NT2/D1 (cell line): ENCODE measurements at places on chromosomes 12 and 14.
A peak's percentile ranks its signal among the peaks of the same experiment; 100 is the strongest.

- peak; percentile 68 for DNase-seq
Observed at GRCh38 chr12:84912198-84913128, at the start of gene SLC6A15. SLC6A15 (minus strand) TSS chr12:84912799; CDS start chr12:84892120, 20,679 bp downstream.

GRCh38 chr14:61140872-61141271, 140.3 kb downstream of the TMEM30B start:
- no peak for DNase-seq

GRCh38 chr12:87985069-87985675, 44.0 kb downstream of the C12orf50 start:
- no peak for DNase-seq

DNA sequence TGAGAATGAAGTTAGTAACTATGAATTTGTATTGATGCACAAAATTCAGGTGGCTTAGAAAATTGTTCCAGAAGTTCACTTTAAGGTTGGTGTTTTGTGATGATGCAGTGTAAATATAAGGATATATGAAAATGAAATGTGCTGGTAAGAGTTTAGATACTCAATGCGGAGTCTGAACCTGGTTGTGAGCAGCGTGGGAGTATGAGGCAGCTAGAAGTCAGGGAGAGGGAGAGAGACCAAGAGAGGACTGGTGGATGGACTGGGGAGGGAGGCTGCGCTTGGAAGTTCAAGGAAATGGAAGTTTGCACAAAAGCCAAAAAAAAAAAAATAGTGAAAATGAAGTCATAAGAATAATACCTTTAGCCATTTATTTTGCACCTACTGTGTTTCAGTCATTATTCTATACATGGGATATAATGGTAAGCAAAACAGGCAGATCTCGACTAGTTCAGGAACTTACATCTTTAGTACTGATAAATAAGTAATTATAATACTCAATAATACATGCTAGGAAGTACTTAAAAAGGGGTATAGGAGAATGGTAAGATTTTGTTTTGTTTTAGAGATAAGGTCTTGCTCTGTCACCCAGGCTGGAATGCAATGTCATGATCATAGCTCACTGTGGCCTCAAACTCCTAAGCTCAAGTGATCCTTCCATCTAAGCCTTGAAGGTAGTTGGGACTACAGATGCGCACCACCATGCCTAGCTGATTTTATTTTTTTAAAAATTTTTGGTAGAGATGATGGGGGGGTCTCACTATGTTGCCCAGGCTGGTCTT, 10.0 kb upstream of the RAB21 start:
- no peak for DNase-seq

DNA sequence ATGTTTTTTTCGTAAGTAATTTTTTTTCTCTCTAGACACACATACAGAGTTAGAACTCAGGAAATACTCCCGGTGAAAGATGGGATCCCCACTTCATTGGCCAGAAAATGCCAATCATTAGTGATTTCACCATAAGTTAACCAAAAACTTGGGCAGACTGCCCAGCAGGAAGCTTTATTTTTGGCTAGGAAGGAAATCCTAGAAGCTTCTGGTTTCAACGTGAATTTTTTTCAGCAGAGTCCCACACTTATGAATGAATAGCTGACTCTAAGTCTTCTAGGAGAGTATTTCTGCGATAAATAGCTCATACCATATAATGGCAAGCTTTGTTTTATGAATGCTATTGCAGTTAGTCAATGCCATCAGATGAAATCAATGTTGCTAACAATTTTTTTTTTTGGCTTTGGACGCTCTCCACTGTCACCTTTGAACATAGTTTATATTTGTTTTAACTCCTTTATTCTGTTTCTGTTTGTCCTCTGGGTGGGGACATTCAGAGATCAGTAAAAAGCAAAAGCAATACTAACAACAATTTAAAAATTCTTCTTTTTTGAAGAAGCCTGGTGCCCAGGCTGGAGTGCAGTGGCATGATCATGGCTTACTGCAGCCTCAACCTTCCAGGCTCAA, 9.5 kb downstream of the PPP1CC start:
- no peak for DNase-seq

DNA sequence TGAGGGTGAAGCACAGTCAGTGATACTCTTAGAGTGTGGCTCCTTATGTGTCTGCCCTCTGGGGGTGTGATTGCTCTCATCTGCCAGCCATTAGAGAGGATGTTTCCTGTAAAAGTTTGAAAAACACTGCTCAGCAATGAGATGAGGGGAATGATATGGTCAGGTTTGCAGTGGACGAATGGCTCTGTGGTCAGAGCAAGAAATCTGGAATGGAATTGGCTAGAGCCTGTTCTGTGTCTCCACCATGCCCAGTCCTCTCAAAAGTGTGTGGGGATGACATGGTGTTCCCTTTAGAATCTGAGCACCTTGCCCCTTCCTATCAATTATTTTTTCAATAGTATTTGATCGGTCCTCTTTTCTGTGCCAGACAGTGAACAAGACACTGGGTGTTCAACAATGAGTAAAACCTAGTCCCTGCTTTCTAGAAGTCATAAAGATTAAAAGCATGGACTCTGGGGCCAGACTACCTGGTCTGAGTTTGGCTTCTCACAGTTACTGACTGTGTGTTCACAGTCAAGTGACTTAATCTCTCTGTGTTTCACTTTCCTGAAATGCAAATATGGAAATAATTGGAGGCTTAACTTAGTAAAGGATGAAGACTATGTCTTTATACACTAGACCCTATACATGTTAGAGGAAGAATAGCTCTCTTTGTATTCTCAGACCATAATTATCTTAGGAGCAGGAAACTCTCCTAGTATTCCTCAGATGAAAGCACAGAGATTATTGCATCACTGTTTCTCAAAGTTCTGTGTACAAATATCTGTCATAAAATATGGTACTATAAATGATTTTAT, 1.6 kb downstream of the ACSS3 start:
- DNase-seq = no peak

DNA sequence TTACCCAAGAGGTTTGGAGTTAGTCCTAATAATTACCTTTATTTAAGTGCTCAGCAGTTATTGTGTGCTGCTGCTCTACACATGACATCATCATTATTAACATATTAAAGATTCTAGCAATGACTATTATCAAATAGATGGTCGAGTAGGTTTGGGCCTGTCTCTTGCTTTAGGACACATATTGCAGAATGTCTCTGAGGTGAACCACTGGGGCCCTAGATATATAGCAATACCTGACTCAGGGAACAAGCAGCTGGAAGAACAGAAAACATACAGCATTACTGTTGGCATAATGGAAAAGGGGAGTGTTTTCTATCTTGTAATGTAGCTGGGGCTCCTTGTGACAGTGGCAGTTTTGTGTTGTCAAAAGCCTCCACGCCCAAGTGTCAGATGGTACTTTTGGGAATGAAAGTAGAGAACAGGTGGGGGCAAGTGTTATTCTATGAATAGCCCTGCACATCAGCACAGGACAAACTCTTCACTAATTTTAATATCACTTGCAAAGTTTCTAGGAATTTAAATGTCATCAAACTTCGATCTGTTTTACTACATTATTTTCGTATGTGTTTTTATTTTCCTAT, 54.6 kb downstream of the C12orf56 start:
- DNase-seq = no peak

DNA sequence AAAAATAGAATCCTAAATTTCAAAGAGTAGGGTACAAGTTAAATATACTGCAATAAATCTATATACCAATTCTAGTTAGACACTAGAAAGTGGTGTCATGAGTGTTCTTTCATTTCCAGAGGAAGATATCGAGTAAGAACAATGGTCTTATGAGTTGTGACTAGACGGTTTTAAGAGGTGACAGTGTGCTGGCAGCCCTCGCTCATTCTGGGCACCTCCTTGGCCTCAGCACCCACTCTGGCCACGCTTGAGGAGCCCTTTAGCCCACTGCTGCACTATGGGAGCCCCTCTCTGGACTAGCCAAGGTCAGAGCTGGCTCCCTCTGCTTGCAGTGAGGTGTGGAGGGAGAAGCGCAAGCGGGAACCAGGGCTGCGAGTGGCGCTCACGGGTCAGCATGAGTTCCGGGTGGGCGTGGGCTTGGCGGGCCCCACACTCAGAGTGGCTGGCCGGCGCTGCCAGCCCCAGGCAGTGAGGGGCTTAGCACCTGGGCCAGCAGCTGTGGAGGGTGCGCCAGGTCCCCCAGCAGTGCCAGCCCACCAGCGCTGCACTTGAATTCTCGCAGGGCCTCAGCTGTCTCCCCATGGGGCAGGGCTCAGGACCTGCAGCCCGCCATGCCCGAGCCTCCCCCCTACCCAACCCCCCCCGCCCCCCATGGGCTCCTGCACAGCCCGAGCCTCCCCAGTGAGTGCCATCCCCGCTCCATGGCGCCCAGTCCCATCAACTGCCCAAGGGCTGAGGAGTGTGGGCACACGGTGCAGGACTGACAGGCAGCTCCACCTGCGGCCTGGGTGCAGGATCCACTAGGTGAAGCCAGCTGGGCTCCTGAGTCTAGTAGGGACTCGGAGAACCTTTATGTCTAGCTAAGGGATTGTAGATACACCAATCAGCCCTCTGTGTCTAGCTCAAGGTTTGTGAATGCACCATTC, 18.7 kb downstream of the PRKD1 start:
- DNase-seq = no peak

- DNase-seq = no peak
Observed at GRCh38 chr12:52600475-52600874, 788 bp downstream of the KRT72 start.

GRCh38 chr14:59871166-59871495, 555 bp upstream of the RTN1 start:
- DNase-seq = no peak

DNA sequence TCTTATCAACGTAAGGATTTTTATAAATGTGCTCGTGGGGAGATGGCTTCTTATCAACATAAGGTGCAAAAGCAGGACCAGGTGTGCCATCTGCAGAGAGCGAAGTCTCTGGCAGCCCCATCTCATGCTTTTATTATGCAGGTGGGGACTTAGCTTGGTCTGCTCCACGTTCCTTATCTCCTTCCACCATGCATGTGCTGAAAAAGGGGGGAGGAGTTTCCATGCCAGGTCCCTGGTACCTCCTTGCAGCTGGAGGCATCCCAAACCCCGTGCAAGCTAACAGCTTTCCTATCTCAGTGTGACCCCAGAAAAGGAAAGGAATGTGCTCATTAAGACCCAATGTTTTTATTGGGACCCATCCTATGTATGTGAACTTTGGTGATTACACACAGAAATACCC, 608.5 kb downstream of the TMEM121 start:
- DNase-seq = no peak

- DNase-seq = no peak
Observed at GRCh38 chr14:81342850-81343580, 57.1 kb downstream of the STON2 start.

DNA sequence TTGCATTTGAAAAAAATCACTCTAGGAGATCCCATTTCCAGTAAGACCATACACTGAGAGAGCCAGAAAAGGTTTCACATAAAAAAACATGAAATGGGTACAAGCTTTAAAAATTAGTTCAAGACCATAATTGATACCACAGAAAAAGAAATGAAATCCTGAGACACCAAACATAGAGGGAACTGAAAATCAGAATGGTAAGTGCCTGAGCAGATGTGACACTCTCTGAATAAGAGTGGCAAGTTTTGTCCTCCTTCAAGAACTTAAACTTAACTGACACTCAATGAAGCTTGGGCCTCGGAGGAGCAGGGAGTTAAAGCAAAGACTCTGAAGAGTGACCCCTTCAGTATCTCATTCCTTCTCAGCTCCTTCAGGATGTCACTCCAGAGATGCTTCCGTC, 23.2 kb upstream of the PTGDR start:
- no peak for DNase-seq

GRCh38 chr12:48758737-48759136, 30.2 kb downstream of the ADCY6 start:
- DNase-seq = no peak

- no peak for DNase-seq
Observed at GRCh38 chr12:77514511-77514910, 316.2 kb upstream of the NAV3 start.

- DNase-seq = peak; percentile 30
Observed at GRCh38 chr12:87953256-87953860, 75.8 kb downstream of the C12orf50 start.

GRCh38 chr14:47657143-47657542, 18.3 kb downstream of the MDGA2 start:
- no peak for DNase-seq

- DNase-seq = no peak
Observed at GRCh38 chr12:15289192-15289591, 33.1 kb upstream of the PTPRO start.

- DNase-seq = no peak
Observed at GRCh38 chr12:11777962-11778361, 128.5 kb downstream of the ETV6 start.

GRCh38 chr14:27096091-27096490, 498.3 kb upstream of the NOVA1 start:
- DNase-seq = no peak

GRCh38 chr12:106601031-106601430, 18.2 kb downstream of the RFX4 start:
- no peak for DNase-seq

DNA sequence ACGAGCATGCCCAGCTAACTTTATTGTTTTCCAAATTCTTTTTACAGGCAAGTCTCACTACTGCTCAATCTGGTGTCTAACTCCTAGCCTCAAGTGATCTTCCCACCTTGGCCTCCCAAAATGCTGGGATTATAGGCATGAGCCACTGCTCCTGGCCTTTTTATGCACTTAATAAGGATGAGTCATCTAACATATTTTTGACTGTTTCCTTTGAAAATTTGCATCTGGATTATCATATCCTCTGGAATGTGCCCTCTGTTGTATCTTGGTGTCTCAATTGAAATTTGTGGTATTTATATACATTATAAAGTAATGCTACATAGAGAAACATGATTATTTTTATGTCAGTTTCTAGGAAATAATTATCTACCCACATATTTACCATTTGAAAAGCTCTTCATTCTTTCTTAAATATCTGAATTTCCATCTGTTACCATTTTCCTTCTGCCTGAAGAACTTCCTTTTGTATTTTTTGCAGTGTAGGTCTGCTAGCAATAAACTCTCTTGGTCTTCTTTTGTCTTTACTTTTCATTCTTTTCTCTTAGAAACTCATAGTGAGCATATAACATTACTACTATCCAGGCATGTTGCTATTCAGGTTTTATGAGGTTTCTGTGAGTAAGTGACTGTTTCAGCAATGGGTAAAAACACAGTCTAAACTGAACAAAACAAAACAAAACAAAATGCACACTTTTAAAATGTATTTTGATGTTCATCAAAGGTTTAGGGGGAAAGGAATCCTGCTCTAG, 52.8 kb upstream of the CNOT2 start:
- DNase-seq = no peak

GRCh38 chr12:51829011-51829481, 19.5 kb downstream of the FIGNL2 start:
- DNase-seq = peak; percentile 91

DNA sequence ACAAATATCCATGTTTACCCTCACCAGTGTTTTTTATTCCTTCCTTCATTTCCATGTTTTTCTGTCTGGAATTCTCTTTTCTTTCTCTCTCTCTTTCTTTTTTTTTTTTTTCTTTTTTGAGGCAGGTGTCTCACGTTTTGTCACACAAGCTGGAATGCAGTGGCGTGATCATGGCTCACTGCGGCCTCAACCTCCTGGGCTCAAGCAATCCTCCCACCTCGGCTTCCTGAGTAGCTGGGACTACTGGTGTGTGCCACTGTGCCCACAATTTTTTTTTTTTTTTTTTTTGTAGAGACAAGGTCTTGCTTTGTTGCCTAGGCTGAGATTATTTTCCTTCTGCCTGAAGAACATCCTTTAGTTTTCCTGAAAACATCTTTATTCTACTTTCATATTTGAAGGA, 15.0 kb upstream of the AMIGO2 start:
- DNase-seq = no peak

GRCh38 chr14:77180726-77181602, 634 bp upstream of the TMEM63C start:
- no peak for DNase-seq
